Pulmonary artery endothelial cell (primary cell): ENCODE measurements at places on chromosomes 5 and 9. TPM values are rescaled to one million over a fixed set of nuclear protein-coding genes. Genes with fewer than 3 reads are reported as not detected.

The SNCB gene
- 0.07 TPM in 1 of 2 replicates, not detected in the other for total RNA-seq

- peak; percentile 62 for DNase-seq
Measured at GRCh38 chr9:113558632-113559502, 95.3 kb downstream of the RGS3 start.

DNA sequence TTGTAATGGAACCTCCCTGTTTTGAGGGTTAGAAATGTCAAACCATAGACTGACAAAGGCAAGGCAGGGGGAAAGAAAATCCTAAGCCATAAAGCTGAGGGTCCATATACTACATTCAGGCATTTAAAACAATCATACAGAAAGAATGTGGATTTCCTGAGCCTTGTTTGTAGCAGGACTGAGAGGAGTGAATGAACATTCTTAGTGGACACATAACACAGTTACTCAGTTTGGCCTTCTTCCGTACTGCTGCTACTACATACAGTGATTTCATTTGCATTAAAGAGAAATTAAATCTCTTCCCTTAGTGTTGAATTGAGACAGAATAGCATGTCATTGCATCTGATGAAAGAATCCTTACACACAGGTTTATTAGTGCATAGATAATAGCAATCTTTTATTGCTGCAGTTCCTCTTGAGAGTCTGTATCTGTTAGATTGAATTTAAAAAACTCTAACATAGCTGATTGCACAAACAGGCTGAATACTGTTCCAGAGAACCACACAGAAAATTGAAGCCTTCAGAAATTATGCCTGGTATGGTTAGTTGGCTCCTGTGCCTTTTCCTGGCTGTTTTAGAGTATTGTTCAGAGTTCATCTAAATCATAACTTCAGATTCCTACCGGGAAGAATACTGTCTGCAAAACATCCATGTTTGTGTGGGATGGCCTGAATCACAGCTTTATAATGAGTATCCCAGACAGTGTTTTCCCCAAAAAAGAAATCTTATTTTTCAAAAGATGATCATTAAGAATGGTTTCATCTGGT is 2.0 kb upstream of the MTX3 start:
- no peak for DNase-seq

DNA sequence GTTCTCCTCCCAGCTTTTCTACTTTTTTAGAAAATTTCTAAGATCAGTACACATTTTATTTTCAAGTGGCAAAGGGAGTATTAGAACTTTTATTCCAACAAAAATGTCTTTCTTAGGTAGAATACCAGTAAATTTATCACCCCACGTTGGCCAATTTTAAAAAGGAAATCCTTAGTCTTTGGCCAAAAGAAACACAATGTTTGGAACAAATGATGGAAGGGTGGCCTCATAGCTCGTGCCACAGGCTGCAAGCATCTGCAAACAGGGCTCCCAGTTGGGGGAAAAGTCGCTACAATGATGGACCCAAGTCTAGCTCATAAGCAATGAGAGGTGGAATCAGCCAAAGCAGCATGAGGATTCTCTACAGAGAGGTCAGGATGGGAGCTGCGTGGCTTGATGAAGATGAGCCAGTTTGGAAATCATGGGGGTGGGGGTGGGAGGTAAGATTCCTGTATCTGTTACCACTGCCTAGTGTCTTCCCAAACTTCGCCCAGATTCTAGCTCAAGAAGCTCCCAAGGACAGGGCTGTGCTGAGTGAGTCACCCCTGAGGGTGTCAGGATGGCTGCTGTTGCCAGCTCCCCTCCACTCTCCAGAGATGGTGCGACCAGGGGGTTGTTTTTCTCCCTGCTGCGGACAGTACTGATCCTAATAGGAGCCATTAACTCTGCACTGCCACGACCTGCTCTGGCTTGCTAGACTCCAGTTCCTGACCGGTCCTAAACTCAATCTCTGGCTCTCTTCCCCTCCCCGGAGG is 75.6 kb downstream of the DCP2 start:
- no peak for DNase-seq

DNA sequence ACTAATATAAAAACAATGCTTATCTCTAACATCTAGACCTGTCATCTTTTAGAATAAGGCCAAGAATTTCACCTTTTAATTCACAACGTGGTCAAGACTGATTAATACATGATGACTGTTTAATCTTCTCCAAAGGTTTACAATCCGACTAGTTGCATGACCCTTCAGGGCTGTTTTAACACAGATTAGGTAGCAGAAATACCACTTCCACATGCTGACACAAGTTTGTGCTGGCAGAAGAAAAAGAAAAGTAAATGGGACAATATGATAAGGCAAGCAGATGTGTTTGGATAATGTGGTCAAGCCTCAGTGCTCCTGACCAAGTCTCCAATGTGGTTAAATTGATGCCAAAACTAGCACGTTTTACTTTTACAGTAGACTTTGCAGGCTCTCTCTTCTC is 31.1 kb downstream of the SEMA6A start:
- DNase-seq, result no peak

GRCh38 chr5:121873409-121873808 is 21.7 kb downstream of the FTMT start:
- no peak for DNase-seq

GRCh38 chr9:103301051-103301450 is 305.9 kb downstream of the CYLC2 start:
- no peak for DNase-seq

- no peak for DNase-seq
Measured at GRCh38 chr9:96619124-96619465, 548 bp downstream of the CDC14B start.
